ENCODE measurements at places on chromosomes 4 and X.

DNA sequence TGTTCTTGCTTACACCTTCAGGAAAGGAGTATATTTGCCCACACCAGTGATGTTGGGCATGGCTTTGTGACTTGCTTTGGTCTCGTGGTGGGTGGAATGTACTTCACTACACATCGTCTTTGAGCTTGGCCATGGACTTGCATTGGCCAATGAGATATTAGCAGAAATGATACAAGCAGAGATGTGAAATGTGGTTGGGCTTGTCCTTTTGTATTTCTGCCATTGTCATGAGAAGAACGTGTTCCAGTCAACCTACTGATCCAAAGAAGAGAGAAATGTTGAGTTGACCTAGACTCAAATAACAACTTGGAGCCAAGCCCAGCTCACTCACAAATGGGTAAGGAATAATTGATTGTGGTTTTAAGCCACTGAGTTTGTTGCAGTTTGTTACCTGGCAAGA lies 138.4 kb upstream of the ARX start:
- no peak for DNase-seq

DNA sequence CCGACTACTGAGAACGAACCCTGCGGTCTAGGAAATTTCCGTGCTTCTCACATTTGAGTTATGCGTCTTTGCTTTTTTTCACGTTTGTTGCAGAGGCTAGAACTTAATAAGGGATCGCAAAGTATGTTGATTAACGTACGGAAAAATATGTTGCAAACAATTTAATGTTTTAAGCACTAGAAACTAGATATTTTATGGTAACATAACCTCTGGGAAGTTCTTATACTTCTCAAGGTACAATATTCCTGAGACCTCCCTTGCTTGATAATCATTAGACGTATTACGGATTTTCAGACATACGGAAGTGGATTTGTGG lies 639 bp upstream of the PRDM5 start:
- DNase-seq = no peak

GRCh38 chr4:143441678-143442077 lies 71.8 kb upstream of the SMARCA5 start:
- DNase-seq = no peak

GRCh38 chrX:109880629-109881028 lies 122.3 kb upstream of the TMEM164 start:
- no peak for DNase-seq

- no peak for DNase-seq
Measured at GRCh38 chr4:25182937-25183336, 22.7 kb upstream of the SEPSECS start.

GRCh38 chr4:11028334-11028733 lies 343.8 kb upstream of the CLNK start:
- no peak for DNase-seq

- DNase-seq = no peak
Measured at GRCh38 chrX:47244676-47245075, 11.9 kb downstream of the USP11 start.

DNA sequence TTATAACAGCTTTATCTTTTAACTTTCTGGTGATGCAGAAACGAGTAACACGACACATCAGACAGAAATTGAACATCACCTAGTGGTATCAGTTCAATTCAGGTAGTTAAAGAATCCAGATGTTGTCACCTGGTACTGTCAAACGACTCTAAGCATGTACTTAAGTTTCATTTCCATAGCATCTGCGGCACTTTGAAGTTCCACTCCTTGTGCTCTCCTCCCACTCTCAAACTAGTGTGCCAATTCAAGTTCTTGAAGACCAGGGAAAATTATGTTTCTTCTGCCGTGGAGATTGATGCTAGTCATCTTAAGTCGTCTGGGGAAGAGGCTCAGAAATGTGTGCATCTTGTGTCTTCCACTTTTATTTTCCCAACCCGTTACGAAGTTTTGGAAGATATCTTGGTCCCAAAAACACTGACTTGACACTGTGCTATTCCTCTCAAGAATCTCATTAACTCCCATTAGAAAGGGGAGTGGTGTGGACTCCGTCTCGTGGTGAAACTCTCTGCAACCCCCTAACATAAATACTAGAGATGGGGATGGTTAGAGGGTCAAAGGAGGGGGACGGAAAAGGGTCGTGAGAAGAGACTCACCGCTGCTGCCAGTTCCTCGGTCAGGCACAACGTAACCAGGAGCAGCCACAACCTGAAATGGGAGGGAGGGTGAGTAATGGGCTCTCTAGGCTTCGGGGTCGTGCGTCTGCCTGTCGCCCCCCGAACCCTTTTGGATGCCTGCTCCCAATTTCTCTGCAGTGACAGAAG lies 693 bp downstream of the COL4A6 start:
- DNase-seq = no peak

- DNase-seq = no peak
Measured at GRCh38 chr4:109589119-109589518, 29.1 kb downstream of the MCUB start.

GRCh38 chrX:17025621-17026302 lies 79.3 kb downstream of the REPS2 start:
- DNase-seq = no peak

DNA sequence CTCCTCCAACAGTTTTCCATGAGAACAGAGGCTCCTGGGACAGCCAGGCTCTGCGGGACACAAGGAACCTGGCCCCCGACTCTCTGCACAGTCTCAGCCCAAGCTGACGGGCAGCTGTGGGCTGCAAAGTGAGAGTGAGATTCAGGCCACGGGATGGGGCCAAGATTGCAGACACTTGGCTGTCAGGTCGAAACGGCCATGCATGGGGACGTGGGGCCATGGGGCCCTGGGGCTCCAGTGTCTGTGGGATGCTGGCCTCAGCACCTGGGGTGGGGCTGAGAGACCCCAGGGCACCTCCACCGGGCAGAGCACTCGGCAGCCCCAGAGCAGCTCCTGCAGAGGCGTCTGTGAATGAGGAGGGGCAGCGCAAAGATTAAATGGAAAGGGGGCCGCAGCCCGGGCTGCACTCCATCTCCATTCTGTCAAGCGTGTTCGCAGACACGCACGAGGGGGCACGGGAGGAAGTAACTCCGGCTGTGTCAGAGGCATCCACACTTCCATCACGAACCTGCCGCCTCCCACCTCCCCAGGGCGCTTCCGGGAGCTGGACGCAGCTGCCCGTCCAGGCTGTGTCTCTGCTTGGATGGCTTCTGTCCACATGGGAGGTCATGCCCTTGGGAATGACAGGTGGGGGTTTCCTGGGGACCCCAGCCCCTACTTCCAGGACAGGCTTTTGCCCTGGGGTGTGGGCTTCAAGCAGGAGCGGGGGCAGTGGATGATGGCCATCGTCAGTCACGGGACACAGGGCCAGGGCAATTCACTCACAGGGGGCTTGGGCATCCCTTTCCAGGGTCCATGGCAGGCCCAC lies 82.8 kb upstream of the NKX1-1 start:
- DNase-seq = no peak

DNA sequence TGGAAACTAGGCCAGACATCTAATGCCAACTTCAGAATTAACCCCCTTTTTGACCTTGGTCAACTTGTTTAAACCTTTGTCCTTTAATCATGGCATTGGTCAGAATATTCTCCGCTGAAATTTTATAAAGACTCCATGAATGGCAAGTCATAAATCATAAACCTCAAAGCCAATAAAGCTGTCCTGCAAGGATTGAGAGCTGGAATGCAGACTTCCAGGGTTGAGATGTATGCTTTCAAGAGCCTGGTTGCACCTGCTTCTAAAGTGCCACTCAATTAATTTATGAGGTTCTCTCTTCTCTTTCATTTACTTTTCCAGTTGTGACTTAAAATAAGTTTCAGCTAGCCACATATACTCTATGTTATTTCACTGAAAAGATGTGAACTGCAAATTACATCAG lies 136.2 kb upstream of the HCCS start:
- no peak for DNase-seq

GRCh38 chr4:125847518-125847917 lies 532.8 kb downstream of the FAT4 start:
- no peak for DNase-seq

DNA sequence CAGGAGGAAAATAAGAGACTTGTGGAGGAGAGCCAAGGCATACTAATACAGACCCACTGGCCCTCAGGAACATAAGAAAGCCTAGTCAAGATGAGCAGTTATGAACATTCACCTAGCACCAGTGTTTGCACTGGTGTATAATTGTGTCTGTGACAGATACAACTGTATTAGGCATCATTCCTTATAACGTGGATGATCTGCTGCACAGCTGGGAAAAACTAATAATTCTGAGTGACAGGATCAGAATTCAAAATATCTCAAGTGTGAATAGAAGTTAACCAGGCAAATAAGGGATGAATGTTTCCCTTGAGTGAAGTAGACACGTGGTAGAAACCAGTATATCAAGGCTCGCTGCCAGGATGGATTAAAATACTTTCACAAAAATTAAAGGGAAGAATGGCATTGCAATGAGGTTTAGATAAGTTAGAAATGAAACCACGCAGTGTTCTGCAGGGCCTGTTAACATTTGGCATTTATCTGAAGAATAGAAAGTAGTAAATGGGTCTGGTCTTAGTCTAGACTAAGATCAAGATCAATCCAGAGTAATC lies 325.9 kb downstream of the EPHA5 start:
- no peak for DNase-seq

DNA sequence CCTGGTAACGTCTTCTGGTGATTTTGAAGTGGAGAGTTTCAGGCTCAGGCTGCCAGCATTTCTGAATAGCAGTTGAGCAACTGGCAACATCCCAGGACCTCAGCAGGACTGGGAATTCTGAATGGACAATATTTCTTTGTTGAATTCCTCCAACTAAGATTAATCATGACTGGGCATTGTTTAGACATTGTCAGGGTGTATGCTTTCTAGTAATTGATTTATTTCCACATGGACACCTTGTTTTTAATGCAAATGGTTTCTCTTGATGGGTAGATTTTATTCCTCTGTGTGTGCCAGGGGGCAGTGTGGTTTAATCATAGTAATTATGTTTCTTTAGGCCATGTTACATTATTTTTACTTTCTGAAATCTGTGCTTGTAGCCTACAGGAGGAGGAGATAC lies 1004.7 kb upstream of the LCORL start:
- no peak for DNase-seq

DNA sequence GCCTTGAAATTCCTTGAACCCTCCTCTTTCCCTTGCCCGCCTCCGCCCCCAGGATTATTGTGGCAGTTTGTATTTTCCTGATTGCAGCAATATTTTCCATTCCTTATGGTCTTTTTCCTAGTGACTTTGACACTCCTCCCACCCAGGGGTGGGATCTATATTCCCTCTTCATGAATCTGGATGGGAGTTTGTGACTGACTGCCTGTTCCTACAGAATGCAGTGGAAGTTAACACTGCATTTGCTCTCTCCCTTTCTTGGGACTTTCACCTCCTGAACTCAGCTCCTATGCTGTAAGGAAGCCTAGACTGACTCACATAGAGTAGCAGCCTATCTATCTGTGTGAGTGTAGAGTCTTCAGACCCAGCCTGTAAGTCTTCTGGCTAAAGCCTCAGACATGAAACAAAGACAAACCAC lies 2.2 kb downstream of the FUNDC2 start:
- peak; percentile 1 for DNase-seq

DNA sequence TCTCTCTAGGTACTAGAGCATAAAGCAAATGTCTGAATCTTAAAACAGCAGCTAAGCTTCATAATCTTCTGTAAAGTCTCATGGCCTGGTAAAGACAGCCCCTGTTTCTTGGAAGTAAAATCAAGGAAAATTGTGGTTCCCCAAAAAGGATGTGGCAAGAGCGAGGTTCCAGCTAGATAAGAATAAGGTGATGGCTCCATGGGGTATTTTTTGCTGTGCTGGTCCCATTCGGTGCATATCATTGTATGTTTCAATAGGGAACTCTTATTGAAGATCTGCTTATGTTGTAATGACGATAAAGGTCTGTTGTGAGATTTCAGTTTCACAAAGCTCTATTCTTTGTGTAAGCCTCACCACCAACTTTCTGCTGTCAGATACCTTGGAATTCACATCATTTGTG lies 316.9 kb upstream of the NOCT start:
- no peak for DNase-seq

DNA sequence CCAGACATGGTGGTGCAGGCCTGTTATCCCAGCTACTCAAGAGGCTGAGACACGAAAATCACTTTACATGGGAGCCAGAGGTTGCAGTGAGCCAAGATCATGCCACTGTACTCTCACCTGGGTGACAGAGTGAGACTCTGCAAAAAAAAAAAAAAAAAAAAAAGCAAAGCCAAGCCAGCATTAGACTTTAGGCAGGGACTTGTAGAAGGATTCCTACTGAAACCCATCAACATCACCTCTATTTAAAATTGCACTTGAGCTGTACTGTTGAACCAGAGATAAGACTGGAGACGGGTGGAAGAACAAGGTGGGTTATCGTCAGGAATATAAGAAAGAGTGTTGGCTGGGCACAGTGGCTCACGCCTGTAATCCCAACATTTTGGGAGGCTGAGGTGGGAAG lies 15.7 kb upstream of the AFAP1 start:
- no peak for DNase-seq

GRCh38 chr4:124322234-124323065 lies 390.1 kb downstream of the ANKRD50 start:
- DNase-seq = no peak

DNA sequence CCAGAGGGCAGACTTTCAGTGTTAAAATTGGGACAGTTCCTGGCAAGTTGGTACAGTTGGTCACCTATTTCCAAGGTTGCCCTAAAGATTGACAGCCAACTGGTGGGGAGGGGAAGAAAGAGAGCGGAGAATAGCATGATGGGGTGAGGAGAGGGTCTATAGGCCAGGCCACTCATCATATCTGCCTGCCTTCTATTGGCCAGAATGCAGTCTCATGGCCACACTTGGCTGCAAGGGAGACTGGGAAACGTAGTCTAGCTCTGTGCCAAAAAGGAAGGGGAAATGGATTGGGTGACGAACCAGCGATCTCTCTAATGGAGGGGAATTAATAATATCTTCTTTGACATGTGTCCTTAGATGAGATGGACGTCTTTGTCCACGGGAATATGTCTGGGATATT lies 197.4 kb upstream of the ATP6AP2 start:
- DNase-seq = no peak

DNA sequence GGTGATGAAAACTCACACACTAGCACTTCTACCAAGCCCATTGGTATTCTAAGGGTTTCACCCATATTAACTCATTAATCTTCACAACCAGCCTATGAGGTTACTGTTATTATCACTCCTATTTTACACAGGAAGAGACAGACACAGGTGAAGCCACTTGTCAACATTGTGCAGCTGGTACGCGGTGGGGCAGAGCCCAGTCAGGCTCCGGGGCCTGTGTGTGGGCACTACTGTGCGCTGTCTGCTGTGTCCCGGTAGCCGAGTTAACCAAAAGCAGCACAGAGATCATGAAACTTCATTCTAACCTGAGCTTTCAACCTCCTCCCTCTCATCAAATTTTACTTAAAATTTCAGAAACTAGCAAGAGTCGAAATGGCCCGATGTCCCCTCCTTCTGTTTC lies 111.3 kb downstream of the PHKA2 start:
- no peak for DNase-seq

DNA sequence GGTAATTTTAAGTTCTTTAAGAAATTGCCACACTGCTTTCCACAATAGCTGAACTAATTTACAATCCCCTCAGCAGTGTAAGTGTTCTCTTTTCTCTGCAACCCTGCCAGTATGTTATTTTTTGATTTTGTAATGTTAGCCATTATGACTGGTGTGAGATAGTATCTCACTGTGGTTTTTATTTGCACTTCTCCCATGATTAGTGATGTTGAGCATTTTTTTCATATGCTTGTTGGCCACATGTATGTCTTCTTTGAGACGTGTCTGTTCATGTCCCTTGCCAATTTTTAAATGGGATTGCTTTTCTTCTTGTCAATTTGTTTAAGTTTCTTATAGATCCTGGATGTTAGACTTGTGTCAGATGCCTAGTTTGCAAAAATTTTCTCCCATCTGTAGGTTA lies 86.1 kb downstream of the BMP3 start:
- no peak for DNase-seq

- no peak for DNase-seq
Measured at GRCh38 chrX:40081679-40082068, 16.1 kb downstream of the BCOR start.

- no peak for DNase-seq
Measured at GRCh38 chr4:74757136-74757535, 37.2 kb downstream of the BTC start.

All from Daoy (cell line).